CD4-positive, alpha-beta T cell treated with Interleukin-15 for 4 hours (primary cell): ENCODE measurements at places on chromosomes 3 and 15.

DNA sequence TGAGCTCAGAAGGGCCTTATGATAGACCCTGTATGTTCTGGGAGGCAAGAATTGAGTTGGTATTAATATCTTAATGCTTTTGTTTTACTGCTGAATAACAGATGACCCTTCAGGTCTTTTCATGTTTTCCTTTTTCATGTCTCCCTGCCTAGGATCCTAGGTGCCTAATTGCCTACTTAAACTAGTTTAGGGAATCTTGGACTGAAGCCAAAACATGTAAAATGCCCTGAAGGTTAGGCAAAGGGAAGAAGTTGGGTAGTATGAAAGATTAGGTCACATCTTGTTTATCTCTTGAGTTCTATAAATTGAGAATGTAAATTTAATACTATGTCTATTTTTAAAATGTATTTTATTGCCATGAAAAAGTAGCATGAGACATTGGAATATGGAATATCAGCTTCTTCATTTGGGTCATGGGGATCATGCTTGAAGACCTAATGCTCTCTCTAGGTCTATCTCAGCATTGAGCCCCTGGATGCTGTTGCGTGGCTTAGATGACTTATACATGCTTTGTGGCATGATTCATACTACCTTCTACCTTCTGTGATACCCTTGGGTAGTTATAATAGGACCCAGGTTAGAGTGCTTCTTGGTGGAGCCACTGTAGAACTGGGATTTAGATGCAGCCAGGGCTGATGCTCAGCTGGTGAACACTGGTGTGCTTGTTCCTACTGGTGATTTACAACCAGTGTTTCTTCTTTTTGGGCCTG lies 26.4 kb downstream of the RBM6 start:
- no peak for DNase-seq

DNA sequence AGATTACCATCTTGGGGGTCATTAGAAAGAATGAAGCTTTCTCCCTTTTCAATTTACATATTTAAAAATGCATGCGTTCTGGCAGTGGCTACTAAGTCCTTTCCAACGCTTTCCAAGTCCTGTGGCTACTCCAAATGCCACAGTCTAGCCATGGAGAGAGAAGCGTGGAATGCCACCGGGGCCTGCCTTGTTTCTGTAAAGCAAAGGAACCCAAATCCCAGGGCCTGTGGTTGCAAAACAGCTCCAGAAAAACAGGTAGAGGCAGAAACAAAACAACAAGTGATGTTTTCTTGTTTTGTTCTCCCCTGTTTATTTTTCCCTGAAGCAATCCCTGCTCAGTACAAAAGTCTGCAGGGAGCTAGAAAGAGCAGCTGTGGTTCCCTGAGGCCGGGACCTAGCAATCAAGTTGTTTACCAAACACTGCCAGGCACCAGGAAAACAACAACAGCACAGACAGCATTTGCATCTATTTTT lies 85.5 kb downstream of the FOXP1 start:
- DNase-seq: no peak

DNA sequence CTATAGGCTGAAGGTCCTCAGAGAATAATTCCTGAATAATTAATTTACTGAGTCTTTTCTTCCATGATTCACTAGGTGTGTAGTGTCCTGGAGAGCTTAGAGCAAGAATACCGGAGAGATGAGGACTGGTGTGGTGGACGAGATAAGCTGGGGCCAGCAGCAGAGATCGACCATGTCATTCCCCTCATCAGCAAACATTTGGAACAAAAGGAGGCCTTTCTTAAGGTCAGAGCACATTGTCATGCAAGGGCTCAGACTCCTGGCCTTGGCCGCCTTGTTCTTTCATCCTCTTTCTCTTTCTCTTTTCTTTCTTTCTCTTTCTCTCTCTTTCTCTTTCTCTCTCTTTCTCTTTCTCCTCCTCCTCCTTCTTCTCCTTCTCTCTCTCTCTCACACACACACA lies 291.4 kb upstream of the UMPS start:
- DNase-seq: no peak

DNA sequence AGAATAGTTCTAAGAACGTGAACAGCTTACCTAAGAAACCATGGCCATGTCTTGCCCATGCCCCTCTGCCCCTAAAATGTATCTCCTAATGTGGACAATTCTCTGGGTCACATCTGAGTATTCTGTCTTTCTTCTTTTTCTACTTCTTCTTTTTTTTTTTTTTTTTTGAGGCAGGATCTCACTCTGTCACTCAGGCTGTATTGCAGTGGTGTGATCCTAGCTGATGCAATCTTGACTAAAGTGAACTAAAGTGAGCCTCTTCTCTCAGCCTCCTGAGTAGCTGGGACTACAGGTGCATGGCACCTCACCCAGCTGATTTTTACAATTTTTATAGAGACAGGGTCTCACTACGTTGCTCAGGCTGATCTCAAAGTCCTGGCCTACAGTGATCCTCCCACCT lies 204.8 kb upstream of the ZPLD1 start:
- DNase-seq: no peak

- DNase-seq: no peak
These were observed 118.6 kb downstream of the SMAD6 start for GRCh38 chr15:66820481-66821176.

DNA sequence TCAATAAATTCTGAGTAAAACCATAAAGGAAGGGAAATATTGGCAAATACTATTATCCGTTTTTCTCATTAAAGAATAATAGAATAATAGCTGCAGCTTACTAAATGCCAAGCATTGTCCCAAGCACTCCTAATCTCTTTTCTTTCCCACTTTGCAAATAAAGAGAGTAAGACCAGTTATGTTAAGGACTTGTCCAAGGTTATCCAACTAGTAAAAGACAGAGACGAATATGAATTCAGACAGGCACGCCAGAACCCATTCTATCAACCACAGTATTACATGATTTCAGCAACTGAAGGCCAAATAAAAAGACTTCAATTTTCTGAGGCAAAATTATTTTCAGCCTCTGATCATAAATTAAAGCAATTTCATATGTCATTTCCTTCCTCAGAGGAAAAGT lies 235.5 kb downstream of the STAG1 start:
- no peak for DNase-seq

DNA sequence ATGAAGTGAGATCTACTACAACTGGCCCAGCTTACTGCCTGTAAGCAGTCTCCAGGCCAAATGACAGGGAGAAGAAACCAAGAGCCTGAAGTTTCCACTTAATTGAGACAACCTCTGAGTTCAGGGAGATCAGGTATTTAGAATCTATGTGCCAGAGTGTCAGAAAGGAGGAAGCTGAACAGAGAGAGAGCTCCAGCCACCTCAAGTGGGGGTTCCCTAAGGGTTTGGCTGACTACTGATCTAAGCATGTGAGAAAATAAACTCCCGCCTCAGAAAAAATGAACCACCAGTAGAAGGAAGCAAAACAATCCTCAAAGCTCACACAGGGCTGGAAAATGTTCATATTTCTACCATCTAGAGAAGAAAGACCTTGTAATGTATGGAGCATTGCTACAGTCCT lies 25.0 kb downstream of the ADAM10 start:
- no peak for DNase-seq

DNA sequence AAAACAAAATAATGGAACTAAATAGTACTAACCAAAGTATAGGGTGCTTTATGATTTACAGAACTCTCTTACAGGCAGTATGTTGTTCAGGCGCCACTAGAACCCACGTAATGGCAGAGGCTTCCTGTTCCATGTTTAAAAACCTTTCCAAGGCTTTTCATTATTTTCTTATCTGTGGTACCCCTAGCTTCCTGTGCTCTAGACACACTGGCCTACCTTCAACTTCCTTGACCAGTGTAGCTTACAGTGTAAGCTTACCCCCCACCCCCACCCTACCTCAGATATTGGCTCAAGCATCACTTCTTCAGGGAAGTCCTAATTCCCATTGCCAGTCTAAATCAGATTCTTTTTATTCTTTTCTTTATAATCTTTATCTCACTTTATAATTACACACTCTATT lies 2.9 kb downstream of the NR2C2 start:
- no peak for DNase-seq

DNA sequence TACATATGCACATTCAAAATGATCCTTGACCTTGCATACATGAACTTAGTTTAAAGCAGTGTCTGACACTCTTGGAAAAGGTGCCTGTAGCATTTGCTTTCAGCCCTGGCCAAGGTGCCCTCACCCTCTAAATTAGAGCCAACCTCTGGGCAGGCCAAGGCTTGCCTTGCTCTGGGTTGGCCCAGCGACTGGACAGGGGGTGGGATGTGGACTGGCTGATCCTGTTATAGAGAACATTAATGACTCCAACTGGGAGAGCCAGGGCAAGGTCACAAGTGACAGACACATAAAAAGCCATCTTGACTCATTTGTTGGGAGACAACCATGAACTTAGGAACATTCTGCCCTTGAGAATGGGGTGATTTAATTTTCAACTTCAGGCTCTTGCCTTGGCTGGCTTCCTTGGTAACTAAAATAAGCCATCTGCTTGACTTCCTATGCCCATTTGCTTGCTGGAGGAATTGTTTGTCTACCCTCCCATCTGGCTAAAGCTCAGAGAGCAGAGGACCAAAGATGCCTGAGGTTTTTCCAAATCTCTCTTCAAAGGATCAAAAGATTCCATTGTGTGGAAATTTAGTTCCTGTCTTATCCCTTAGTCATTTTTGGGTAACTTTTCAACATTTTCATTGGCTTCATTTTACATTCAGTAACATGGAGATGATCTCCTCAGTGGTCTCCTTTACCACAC lies 403.7 kb downstream of the SOX2 start:
- DNase-seq: no peak

DNA sequence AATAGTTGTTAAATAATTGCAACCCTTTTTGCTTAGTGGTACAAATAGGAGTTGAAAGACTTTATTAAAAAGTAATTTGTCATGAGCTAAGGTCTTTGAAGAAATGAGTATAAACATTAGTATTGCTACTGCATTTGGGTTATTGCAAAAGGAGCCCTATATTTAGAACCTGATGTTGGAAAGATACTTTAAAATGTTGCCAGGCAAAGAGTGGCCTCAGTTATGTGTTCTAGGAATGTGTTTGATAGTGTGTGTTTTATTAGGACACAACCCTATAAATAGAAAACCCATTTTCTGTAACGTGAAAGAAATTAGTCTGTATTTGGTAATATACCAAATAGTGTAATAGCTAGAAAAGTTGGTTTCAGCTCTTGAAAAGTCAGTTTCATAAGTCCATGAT lies 10.7 kb downstream of the VPS8 start:
- no peak for DNase-seq

DNA sequence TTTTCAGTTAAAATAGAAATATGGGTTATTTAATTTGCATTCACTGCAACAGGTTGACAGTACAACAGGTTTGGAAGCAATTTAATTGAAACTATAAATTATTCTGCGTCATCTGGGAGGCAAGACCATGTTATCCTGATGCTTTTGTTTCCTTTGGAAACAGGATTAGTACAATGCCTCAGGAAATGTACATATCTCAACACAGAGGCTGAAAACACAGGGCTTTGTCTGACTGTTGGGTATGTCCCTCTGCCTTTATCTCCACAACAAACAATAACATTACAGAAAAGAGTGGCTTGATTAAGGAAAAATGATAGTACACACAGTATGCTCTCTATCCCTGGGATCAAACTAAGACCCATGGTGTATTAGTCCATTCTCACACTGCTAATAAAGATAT lies 95.7 kb downstream of the KCNMB2 start:
- DNase-seq: no peak

- peak; percentile 12 for DNase-seq
These were observed 89.3 kb downstream of the RASA2 start for GRCh38 chr3:141575879-141576743.

GRCh38 chr3:4586381-4586780 lies 93.2 kb downstream of the ITPR1 start:
- DNase-seq: no peak

DNA sequence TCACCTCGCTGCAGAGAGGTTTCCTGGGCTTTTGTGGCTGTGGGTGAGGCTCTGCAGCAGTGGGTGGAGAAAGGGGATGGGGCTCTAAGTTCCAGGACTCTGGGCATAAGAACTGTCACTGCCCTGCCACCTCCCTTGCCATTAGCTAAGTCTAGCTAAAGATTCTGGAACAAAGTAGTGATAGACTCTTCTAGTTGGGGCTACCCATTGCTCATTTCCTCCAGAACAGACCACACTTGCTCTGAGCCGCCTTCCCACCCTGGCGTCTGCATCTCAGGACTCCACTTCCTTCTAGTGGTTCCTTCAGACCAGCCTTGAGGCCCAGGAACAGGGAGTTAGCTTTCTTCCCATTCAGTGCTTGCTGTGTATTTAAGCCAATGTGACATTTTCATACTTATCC lies 7.5 kb downstream of the ARHGAP31 start:
- DNase-seq: no peak

GRCh38 chr3:63976161-63976871 lies 47.0 kb downstream of the PSMD6 start:
- no peak for DNase-seq

GRCh38 chr3:191260431-191261303 lies 61.6 kb downstream of the OSTN start:
- DNase-seq: no peak

DNA sequence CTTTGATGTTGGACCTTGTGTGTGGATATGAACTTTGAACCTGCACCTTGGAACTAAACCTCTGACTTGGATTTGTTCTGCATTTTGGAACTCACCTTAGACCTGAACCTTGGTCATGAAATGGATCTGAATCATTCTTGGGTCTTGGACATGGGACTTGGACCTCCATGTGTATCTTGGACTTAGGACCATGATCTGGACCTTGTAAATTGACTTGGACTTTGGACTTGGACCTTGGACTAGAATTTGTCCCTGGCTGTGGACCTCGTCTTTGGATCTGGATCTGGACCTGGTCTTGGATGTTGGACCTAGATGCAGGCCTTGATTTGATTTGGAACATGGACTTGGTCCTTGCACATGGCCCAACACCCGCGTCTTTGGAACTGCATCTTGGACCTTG lies 45.4 kb downstream of the ZNF589 start:
- DNase-seq: no peak

DNA sequence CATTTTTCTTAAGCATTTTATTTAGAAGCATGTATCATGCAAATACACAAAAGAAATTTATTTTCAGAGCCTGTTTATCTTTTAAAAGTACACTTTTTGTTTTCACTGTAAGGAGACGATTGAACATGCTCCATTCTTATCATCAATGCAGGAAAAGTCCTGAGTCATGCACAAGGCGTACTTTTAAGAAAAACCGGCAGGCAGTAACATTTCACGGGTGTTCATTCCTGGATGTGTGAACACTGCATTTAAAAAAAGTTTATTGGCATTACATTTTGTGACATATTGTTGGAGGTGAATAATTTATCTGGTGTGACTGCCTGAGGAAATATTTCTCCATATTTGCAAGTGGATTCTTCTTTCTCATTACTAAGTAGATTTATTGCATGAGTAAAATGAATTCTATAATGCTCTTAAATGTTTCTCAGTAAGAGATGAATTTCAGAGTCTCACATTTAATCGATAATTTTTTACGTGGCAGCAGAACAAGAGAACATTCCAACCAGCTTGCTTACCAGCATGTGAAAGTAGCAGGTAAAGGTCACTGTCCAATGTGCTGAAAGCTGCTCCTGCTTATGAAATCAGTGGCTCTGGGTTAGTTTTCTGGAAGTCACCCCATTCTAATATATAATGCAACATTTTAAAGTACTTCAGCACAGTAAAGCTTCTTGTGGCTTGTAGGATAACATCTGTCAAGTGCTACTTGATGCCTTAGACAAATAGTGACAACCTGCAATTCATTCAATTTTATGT lies 87.0 kb downstream of the SV2B start:
- no peak for DNase-seq
